Neural crest cell (in vitro differentiated cells): ENCODE measurements at places on chromosomes 3 and 15.

DNA sequence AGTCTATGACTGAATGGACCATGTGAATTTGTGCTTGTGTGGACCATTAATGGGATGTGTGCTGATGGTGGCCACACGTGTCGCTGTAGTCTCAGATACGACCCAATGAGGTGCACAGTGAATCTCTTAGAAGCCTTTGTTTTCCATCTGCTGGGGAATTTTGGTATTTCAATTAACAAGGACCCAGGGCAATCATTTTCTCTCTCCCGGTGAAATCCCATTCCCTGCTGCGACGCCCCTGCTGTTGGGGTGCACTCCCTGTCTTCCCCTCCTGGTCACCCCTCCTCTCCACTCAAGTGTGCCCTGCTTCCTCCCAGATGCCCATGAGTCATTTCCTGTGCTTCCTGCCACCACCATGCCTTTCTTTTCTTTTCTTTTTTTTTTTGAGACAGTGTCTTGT lies 32.7 kb downstream of the EBLN2 start:
- DNase-seq = no peak

- DNase-seq = no peak
Measured at GRCh38 chr3:22361521-22361920, 610.5 kb upstream of the ZNF385D start.

DNA sequence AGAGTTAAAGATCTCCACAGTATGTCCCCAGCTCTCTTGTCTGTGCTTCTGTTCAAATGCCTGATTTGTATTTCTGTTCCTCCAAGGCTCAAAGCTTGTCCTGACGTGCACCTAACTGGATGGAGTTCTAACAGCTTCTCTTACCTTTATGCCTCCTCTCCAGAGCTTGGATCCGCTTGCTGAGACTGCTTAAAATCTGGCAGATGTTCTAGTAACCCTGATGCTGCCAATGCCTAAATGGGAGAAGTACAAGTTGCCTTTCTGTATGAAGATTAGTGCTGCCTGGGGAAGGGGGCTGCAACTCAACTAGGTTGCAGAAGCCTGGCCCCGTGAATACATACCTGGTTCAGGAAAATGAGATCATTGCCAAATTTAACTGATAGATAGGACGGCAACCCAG lies 354.5 kb upstream of the KCNMB2 start:
- DNase-seq = no peak

DNA sequence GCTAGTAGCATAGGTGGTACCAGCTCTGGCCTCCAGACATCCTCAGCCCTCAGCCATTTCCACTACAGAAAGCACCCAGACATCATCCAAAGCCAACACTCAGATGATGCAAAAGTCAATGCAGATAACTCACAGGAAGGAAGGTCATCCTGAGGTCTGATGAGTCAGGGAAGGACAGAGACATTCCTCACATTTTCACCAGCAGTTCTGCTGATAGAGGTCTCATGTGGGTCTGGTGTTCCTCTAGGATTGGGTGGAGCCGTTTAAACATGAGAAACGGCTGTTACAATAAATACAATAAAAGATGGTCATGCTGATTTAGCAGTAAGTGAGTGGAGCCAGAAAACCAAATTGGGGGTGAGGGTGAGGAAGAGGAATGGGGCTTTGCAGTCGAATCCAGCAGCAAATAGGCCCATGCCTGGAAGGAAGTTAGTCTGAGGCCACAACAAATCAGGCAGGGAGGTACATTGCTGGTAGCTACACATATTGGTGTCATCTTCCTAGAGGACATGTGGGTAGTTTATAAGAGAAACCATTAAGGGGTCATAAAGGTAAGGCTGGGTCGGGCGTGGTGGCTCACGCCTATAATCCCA lies 33.3 kb upstream of the FLNB start:
- DNase-seq = no peak

- DNase-seq = peak; percentile 58
Measured at GRCh38 chr3:184727357-184728009, 15.6 kb upstream of the MAGEF1 start.

GRCh38 chr3:96863129-96863740 lies 48.8 kb downstream of the EPHA6 start:
- peak; percentile 19 for DNase-seq

GRCh38 chr3:62955126-62955525 lies 79.9 kb upstream of the CADPS start:
- no peak for DNase-seq
